ENCODE measurements at places on chromosomes 2 and 18.

- no peak for DNase-seq
Measured at GRCh38 chr2:189363559-189363958, 77.7 kb upstream of the WDR75 start.

DNA sequence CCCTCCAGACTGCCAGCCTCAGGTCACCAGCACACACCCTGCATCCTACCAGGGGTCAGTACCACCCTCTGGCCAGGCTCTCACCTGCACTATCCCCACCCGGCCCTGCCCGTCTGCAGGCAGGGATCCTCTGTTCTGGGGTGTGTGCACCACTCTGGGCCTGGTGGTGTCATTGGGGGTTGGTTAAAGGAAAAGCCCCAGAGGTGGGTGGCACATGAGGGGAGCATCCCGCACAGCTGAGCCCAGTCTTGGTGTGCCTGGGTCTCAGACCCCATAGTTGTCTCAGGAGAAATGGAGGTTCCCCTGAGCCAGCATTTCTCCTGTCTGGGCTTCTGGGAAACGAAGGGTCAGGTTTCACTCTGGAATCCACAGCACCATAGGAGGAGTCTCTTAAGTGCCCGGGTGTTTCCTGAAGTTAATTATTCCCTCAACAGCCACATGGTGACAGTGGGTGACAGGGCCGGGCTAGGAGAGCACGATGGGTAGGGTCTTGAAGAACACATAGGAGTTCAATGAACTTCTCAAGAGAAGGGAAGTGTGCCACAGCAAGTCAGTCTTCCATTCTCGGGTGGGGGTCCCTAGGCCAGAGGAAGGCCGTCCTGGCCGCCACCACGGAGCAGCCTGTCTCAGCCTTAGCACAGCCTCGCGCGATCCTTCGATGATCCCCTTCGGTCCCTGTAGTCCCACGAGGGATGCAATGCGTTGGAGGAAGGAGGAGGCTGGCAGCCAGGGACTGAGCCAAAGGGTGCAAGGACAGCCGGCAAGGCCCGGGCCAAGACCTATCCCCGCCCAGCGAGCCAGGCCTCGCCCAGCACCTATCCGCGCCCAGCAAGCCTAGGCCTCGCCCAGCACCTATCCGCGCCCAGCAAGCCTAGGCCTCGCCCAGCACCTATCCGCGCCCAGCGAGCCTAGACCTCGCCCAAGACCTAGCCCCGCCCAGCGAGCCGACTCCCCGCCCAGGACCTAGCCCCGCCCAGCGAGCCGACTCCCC lies 1.1 kb upstream of the FARP2 start:
- peak; percentile 91 for DNase-seq

DNA sequence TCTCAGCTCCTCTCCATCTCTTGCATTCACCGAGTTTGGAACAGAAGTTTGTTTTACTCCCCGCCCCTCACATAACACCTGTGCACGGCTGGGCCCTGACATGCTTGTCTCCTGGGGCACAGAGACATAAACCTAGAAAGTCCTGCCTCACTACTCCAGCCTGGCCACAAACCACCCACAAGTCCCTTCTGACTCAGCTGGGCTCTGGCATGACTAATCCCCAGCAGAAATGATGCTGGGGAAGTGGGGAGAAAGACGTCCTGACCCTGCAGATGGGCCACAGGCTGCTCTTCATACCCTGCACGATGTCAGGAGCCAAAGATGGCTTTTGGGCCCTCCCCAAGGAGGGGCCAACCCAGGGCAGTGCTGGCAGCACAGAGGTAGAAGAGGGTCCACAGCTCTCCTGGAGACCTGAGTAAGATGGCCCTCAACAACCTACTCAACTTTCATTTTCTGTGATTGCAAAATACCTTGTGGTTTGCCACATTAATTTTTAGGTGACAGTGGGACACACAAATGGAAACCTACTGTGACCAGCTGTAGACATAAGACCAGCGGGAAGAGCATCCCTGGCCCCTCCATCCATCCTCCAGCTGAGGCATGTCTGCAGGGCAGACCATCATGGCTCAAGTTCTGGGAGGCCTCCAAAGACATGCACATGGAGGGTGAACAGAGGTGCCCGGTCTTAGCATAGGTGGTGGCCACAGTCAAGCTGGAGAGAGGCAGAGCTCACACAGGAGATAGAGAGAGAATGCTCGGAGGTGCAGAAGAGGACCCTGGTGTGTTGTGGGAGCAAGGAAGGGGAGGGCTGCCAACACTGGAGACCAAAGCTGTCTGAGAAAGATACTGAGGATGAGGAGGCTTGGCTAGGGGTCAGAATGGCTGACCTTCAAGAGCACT lies 40.0 kb downstream of the DNMT3A start:
- DNase-seq, result no peak

DNA sequence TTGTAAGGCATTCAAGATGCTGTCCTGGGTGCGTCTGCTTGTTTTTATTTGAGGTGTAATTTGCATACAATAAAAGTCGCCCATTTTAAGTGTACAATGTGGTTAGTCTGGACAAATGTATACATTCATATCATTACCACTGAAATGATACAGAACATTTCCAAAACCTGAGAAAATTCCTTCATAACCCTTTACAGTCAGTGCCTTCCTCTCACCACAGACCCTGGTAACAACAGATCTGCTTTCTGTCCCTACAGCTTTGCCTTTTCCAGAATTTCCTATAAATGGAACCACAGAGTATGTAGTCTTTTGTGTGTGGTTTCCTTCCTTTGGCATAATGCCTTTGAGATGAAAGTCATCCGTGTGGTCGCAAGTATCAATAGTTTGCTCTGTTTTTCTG lies 45.8 kb upstream of the NFU1 start:
- DNase-seq, result no peak

GRCh38 chr2:101720732-101721131 lies 23.2 kb downstream of the MAP4K4 start:
- DNase-seq, result no peak

- DNase-seq, result no peak
Measured at GRCh38 chr18:2173486-2173885, 397.8 kb downstream of the METTL4 start.

- no peak for DNase-seq
Measured at GRCh38 chr2:165634855-165635254, 159.2 kb downstream of the GALNT3 start.

DNA sequence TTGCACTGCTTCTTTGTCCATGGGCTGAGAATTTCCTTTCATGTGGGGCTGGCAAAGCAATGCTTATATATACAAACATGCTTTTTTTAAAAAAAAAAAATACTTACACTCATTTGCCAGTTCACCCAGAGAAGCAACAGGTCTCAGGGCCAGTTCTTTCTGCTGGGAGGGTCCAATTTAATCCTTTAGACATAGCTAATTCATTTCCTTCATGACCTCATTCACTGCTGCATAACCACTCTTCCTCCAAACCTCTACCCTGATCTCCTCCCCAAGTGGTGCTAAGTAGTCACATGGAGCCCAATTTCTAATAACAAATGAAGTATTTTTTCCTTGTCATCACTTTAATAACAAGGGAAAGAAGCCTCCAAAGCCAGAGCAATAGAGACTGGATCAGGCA lies 17.1 kb upstream of the TMEM178A start:
- no peak for DNase-seq

- DNase-seq, result no peak
Measured at GRCh38 chr2:41867553-41867952, 180.3 kb upstream of the PKDCC start.

DNA sequence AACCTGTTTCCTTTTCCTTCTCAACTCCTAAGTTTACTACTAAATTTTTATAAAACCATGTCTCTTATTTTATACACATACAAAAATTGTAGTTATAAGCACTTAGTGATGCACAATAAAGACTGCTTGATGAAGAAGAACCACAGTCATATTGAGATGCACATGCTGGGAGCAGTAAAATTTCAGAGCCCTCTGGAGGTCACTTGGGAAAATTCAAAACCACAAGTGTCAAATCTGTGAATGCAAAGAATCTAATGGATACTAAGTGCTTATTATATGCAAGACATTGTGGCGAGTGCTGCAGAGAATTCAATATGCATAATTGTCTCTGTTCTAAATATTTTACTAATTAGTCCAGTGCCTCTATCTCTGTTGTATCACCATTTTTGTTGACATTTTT lies 180.5 kb downstream of the VWC2L start:
- DNase-seq, result no peak
